ENCODE measurements at places on chromosomes 7 and 10.

DNA sequence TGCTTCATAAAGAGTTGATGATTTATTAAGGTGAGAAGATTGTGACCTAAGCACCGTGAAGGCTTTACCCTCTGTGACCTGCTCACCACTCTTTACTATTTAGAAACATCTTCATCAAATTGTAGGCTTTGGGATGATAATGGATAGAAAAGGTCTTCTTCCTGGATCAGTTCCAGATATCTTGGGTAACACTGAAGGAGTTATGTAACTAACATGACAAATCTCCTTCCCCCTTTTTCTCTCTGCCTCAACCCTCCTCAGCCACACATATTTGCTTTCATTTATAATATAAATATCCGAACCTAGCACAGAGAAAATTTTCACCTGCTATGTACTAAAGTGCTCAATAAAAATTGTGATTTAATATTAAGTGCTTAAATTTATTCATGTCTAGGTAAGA lies 151.5 kb downstream of the FRMD4A start:
- no peak for DNase-seq

- no peak for DNase-seq
These were observed 85.8 kb upstream of the WDR11 start for GRCh38 chr10:120765226-120765803.

DNA sequence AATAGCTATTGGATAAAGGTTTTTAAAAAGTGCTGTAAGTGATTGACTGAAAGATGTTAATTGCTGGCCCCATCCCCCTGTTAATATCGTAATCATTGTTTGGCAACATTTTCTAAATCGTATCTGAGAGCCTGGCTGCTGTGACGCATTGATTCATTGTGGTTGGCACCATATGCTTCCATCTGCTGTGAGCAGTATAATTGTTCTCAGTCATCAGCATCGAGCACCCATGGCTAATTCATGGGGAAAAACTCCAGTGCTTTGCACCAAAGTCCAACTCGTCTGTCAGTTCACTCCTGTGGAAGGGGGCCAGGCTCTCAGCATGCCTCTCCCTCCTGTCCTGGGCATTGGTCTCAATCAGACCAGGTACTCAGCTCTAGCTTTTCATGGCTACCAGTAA lies 205.2 kb downstream of the STK31 start:
- DNase-seq, result no peak

GRCh38 chr10:60677531-60678129 lies 100.6 kb upstream of the CDK1 start:
- DNase-seq, result no peak

DNA sequence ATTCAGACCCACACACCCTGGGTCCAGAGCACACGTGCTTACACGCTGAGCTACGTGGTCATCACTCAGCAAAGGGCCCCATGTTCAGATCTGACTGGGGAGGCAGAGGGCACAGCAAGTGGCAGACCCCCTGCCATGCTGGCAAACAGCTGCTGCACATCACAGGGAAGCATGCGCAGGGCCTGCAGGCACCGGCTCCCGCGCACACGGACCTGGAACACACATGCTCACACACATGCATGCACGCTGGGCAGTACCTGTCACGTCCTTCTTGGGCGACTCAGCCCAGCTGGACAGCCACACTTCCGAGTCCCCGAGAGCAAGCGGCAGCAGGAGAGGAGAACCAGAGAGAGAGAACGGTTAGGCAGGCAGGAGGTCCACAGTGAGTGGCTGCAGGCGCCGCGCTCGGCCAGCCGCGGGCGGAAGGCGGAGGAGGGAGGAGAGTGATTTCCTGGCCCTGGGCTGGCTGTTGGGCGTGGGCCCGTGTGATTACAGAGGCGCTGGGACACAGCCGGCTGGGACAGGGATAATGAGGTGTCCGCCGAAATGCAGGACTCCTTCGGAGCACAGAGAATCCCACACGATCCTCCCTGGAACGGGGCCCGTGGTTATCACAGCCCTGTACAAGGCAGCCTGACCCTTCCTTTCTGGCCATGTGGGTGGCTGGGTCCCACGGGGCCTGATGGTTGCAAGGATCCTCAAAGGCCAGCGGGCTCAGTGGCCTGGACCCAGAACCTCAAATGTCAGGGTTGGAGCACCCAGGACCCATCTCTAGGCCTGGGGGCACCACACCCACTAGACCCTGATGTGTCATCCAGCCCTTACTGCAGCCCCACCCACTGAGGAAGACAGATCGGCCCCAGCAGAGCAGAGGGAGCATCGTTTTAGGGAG lies 175.1 kb downstream of the NEURL1 start:
- no peak for DNase-seq

GRCh38 chr10:81081887-81082620 lies 544.4 kb downstream of the SH2D4B start:
- DNase-seq, result peak; percentile 48

DNA sequence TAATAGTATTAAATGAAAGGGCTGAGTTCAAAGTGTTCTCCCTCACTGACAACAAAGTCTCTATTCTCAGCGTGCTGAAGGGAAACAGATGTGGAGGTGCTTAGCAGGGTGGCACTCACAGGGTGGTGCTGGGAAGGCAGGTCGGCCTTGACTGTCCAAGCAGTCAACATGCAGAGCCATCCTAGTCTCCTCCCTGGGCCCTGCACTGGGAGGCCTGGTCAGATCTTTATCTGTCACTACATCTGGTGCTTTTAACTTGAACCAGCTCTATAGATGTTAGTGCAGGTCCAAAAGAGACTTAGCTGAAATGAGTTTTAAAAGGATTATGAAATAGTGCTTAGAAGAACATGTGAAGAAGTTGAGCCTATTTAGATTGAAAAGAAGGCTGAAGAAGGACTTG lies 82.1 kb downstream of the AVL9 start:
- DNase-seq, result no peak

- DNase-seq, result no peak
These were observed 15.8 kb upstream of the MYL10 start for GRCh38 chr7:101644879-101645278.

- no peak for DNase-seq
These were observed 5.1 kb downstream of the UNCX start for GRCh38 chr7:1237704-1238255.

DNA sequence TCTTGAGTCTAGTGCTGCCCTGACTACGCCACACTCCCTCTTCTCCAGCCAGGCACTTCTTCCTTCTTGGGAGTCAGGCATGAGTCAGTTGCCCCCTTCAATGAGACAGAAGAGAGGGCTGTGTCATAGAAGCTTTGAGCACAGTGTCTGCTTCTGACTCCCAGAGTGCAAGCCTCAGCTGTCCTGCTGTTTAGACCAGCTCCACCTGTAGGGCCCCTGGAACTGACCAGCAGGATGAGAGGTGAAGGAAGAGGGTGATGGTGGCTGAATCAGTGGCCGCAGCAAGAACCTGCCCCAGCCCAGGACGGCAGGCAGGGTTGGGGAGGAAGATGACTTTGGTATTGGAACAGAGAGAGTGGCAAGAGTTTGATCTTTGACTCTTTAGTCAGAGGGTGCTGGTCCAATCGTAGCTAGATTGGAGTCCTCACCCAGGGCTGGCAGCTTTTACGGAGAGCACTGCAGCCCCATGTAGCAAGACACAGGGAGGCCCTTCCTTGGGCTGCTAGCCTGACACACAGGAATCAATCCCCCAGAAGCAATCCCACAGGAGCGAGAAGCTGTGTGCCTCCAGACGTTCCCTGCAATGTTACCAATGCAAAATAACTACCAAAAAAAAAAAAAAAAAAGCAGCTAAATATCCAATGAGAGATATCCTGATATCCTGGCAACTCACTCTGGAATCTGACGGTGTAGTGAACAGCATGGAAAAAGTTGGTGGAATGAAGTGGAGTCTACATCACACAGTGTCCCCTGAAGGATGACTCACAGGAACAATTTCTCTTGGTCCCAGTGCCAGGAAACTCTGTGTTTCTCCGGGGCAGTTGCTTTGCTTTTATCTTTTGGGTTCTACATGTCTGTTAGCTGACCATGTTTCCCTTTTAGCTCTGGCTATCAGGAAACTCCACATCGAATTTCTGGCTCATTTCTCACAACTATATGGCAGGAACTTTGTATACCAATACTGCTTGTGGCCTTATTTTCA lies 6.9 kb downstream of the C10orf62 start:
- no peak for DNase-seq

GRCh38 chr7:14196555-14196954 lies 207.1 kb upstream of the ETV1 start:
- DNase-seq, result no peak

DNA sequence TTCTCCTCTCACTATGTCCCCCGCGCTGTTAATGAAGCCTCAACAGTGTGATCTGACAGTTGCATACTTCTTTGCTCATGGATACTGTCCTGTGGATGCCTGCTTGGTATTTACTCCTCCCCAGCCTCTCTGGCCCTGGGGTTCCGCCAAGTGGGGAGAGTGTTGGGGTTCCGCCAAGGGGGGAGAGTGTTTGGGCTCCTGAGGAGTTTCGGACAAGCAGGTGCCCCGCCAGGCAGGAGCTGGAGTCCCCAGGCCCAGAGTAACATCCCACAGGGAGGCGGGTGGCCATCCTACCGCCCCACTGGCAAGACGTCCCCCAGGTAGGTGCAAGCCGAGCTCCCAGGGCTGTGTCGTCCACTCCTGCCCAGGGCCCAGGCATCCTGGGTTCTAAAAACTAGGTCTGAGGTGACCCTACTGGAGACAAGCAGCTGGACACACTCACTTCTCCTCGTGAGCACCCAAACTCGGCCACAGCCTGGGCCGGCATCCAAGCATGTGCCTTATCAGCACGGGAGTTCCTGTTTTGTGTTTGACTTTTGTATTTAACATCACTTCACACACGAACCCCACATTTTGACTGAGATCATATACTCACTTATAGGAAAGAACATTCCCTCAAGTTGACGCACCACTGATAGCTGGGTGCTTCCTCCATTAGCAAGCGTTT lies 34.2 kb downstream of the CAMK2B start:
- no peak for DNase-seq

DNA sequence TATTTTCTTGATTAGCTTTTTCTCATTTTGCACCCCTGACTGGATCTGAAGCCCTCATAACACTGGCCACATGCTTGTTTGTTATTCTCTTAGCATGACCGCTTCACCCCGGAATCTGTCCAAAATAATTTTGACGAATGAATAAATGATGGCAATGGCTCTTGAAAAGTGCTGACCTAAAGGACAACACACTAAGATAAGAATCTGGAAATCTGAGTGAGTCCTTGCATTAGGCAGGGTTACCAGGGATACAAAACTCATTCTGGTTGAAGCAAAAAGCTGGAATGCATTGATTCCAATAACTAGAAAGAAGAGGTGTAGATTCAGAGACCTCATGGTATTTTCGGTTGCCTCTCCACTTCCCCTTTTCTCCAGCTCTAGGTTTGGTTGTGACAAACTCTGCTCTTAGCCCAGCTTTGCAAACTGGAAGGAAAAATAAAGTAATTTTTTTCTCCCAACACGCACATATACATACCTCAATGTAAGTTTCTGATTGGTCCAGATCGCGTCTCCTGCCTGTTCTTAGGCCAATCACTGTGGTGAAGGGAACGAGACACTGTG lies 157.4 kb downstream of the SKIDA1 start:
- DNase-seq, result no peak

Data from H1 (cell line).